ENCODE measurements at places on chromosomes 6 and 20. TPM values are rescaled to one million over a fixed set of nuclear protein-coding genes. Genes with fewer than 3 reads are reported as not detected.

Gene NKX2-4
- not detected for total RNA-seq

Gene KLHDC3
- total RNA-seq, result 68.7 TPM

Gene SOBP
- total RNA-seq, result 0.99 TPM

Gene GRM1
- 0.65 TPM for total RNA-seq

Gene IPCEF1
- total RNA-seq, result 0.07 TPM

Gene CST5
- not detected for total RNA-seq

Gene GPSM3
- total RNA-seq, result 7.2 TPM

Gene PKHD1
- total RNA-seq, result not detected

Measured in airway epithelial cell (primary cell).